ENCODE measurements at places on chromosomes 1 and 21.

DNA sequence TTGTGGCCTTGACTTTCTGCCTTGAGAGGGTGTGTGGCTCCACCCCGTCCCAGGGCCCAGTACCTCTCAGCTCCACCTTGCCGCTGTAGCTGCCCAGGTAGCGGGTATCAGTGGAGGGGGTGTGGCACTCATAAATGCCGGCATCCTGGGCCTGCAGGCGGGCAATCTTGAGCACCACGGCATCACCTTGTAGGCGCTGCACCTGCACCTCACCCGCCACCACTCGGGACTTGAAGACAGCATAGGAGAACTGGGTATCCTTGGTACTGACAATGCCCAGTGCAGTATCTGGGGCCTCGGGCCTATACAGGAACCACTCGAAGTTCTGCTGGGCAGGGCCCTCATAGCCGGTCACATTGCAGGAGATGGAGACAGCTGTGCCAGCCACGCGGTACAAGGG is 3.6 kb downstream of the IGSF8 start:
- DNase-seq, result no peak

DNA sequence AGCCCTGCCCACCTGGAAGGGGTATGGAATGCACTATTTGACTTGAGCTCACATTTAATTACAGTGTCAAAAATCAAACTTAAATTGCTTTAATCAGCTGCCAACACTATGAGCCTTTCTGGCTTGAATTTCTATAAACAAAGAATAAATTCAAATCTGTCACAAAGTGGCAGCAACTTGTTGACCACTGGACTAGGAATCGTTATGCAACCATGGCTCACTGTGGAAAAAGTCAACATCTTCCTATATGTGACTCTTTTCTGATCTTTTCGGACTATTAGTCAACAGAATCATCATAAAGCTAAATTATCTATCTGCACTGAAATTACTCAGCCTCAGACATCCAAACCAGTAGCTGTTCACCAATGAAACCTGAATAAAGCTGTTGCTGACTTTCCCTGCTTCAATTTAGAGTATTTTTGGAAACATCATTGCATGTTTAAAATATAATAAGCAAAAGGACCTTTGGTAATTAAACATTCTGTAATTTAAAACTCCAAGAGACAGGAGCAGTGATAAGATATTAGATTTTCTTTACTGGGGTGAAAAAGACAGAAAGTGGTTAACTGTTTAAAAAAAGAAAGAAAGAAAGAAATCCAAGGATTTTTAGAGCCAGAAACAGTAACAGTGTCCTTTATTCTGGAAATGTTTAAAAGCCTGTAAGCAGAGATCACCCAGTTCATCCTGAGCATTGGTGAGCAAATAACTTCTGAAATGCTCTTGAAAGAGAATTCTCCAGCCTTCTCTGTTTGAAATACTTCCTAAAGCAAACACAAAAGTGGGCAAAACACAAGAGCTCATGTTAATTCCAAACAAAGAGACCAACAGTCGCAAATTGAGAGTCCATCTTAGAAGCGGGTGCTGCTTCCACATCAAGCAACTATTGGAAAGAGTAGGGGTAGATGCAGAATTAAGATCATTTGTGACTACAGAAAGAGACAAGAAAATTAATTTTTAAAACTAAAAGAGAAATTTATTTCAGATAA is 26.2 kb upstream of the ERG start:
- DNase-seq, result no peak

- DNase-seq, result no peak
Observed at GRCh38 chr1:23561076-23561812, 1.9 kb upstream of the ID3 start.

DNA sequence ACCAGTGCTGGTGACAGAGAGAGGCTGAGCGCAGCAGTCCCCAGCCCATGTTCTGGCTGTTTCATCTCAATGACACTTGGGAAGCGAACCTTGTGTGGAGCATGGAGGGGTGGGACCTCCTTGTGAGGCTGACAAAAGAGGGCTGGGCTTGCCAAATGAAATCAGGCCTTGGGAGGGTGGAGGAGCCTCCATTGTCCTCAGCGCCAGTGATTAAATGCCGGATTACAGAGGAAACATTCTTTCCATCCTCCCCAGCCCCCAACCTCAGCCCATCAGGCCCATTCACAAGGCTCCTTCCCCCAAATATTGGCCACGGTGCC is 63.3 kb upstream of the PAXBP1 start:
- no peak for DNase-seq

GRCh38 chr1:57316861-57317260 is 107.0 kb downstream of the DAB1 start:
- no peak for DNase-seq

- no peak for DNase-seq
Observed at GRCh38 chr1:66090859-66091457, 298.3 kb downstream of the PDE4B start.

DNA sequence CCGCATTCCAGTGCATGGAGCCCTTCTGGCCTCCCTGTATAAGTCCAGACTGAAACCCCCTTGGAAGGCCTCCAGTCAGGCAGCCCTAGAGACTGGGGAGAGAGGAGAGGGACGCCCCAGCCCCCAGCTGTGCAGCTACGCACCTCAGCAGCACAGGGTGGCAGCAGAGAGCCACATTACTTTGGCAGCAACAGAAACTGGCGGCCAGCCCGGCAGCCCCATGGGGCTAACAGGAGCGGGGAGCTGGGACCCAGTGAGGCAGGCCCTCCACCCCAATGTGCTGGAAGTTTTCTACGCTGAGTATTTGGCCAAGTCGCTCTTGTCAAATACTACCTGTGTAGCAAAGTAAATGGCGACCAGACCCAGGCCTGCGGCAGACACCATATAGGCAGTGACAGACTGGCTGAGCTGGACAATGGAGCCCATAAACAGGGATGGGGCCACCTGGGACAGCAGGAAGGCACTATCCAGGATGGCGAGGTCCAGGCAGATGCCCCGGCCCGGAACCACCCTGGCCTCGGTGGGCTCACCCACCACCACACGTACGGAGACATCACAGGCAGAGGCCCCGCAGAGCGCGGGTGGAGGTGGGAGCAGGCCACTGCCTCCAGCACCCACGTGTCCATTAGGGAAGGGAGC is 21.2 kb downstream of the SLC45A3 start:
- peak; percentile 81 for DNase-seq

GRCh38 chr1:117599286-117600221 is 6.3 kb upstream of the TENT5C start:
- peak; percentile 55 for DNase-seq

GRCh38 chr1:25081496-25081895 is 150.8 kb downstream of the SYF2 start:
- no peak for DNase-seq

DNA sequence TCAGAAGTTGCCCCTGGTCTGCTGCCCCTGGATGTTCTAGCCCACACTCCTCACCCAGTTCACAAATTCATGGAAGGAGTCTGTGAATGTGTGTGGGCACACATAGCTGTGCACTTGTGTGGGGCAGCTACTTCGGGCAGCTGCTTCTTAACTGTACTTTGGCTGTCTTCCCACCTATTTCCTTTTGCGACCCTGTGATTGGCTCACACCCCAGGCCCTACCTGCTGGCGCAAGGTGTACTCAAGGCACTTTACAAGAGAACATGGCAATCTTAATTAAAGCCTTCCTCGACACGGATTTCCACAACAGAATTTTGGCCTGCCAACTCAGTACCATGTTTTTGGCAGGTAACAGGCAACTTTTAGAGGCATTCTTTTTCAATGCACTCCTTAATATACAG is 86.5 kb upstream of the CTTNBP2NL start:
- no peak for DNase-seq

DNA sequence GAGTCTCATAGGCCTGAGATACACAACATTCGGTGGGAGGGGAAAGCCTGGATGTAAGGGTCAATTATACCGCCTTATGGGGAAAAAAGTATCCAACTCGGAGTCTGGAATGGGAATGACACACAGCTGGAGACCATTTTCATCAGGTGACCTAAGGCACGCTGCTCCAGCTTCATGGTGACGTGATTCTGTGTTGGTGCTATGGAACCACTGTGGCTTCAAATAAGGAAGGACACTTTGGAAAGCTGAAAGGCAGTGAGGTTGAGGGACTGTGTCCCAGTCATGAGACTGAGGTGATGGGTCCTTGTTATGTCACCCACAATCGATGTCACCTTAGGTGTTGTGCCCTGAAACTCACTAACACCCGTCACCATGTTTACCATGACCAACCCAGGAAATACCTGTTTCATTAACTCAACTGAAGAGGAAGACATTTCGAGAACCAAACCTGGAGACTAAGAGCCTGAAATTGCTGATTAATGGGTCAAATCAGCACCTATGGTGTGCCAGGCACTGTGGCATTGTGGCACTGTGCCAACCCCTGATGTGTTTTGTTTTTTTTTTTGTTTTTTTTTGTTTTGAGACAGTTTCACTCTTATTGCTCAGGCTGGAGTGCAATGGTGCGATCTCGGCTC is 54.5 kb downstream of the IRF2BP2 start:
- DNase-seq, result no peak

DNA sequence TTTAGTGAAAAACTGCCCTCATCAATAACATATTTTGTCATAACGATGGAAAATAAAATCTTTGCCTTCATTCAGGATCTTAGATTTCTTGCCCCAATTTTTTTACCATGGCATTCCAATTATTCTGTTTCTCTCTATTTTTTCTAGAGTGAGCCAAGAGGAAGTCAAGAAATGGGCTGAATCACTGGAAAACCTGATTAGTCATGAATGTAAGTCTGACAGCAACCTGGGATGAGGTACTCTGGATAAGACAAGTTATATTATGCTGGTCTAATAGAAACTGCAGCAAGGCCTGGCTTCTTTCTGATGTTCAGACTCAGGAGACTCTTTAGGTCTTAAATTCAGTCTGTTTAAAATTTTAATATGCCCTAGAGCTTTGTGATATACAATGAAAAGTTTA is 3.5 kb downstream of the RGS4 start:
- DNase-seq, result no peak

- DNase-seq, result no peak
Observed at GRCh38 chr1:245121523-245121922, 33.3 kb upstream of the KIF26B start.

DNA sequence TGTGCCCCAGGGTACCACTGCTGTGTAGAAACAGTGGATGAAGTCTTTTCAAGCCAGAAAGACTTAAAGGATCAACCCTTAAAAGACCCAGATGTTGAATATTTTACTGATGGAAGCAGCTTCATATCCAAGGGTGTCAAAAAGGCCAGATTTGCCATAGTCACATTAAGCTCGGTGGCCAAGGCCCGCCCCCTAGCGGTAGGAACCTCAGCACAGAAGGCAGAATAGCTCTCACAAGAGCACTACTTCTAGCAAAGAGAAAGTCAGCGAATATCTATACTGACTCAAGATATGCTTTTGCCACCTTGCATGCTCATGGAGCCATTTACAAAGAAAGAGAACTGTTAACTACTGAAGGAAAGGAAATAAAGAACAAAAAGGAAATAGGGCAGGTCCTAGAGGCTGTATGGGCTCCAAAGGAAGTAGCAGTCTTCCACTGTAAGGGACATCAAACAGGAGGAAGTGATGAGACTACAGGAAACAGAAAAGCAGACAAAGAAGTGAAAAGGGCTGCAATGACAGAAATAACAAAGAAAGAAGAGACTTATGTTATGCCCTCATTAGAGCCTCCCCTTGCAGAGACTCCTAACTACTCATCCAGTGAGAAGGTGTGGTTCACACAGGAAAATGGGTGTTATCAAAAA is 90.5 kb downstream of the LIPI start:
- peak; percentile 31 for DNase-seq

- DNase-seq, result no peak
Observed at GRCh38 chr1:97877307-97877706, 43.5 kb downstream of the DPYD start.

DNA sequence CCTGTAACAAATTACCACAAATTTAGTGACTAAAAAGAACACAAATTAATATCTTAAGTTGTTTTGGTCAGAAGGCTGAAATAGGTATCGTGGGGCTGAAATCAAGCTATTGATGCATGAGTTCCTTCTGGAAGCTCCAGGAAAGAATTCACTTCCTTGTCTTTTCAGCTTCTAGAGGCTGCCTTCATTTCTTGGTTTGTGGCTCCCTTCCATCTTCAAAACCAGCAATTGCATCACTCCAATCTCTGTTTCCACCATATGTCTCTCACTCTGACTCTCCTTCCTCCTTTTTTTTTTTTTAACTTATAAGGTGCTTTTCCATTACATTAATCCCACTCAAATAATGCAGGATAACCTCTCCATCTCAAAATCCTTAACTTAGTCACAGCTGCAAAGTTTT is 78.4 kb downstream of the OLFM3 start:
- DNase-seq, result no peak

- no peak for DNase-seq
Observed at GRCh38 chr1:24925082-24925779, 4.8 kb downstream of the RUNX3 start.

DNA sequence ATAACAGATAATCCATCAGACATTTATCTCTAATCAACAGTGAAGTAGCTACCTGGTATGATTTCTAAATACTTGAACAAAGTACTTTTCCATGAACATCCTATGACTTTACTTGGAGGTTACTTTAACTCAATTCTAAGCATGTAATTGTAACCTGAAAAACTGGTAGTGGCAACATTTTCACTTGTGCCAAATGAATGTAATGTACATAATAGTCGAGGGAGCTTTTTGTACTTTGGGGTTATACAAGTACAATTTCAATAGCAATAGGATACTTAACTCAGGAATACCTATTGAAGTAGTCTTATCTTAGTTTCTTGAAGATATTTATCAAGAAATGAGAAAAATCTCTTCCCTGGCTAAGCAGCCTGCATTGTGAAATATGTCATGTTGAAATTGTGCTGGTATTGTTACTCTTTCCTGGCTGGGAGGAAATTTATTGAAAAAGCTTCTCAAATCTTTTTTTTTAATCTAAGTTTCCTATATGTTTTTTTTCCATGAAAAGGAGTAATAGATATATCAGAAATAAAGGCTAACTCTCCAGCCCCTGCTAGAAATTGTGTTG is 33.7 kb upstream of the CACYBP start:
- DNase-seq, result no peak

GRCh38 chr1:39609618-39610331 is 29.7 kb downstream of the HEYL start:
- peak; percentile 21 for DNase-seq

GRCh38 chr21:43921571-43921978 is 56.6 kb downstream of the AGPAT3 start:
- DNase-seq, result peak; percentile 74

DNA sequence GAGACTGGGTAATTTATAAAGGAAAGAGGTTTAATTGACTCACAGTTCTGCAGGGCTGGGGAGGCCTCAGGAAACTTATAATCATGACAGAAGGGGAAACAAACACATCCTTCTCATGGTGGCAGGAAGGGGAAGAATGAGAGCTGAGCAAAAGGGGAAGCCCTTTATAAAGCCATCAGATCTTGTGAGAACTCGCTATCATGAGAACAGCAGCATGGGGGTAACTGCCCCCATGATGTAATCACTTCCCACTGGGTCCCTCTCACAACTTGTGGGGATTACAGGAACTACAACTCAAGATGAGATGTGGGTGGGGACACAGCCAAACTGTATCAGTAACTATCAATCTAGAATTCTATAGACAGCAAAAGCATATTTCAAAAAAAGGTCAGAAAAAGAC is 64.7 kb upstream of the ACTRT2 start:
- no peak for DNase-seq

- peak; percentile 92 for DNase-seq
Observed at GRCh38 chr1:10507111-10507879, 32.5 kb downstream of the PEX14 start.

Measured in COR-L47 (cell line).